ENCODE measurements at places on chromosomes 2 and 18. TPM values are rescaled to one million over a fixed set of nuclear protein-coding genes. Genes with fewer than 3 reads are reported as not detected.

IL1B gene
- 0.44 TPM for total RNA-seq

DNA sequence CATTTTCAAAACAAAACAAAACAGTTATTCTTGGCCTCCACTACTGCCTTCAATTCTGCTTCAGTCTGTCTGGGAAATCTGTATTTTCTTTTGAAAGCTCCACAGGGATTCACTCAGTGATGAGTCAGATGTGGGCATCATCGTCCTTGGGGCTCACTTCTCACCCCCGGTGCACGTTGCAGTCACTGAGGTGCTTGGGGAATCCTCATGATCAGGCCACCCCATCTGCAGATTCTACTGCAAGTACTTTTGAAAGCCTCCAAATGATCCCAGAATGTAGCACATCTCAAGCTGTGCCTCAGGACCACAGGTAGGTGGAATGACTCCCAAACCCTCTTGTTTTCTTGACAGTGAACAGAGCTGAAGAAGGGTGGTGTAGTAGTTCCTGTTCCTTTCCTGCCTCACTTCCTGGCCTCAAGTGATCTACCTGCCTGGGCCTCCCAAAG is 34.3 kb downstream of the LPIN2 start:
- H3K27ac ChIP-seq, result peak overlapping the region; percentile 93
- peaks cover 85% of the 10 kb centered on the region for H3K4me1 ChIP-seq
- H3K36me3 ChIP-seq, result peaks cover 58% of the 10 kb centered on the region

- no peak for DNase-seq
- H3K4me3 ChIP-seq, result no peak overlapping the region
- no peaks in the 10 kb centered on the region for H3K4me1 ChIP-seq
- no peak overlapping the region for H3K27ac ChIP-seq
Measured at GRCh38 chr2:68009526-68009925, 53.3 kb downstream of the C1D start.

- H3K27ac ChIP-seq, result peak overlapping the region; percentile 97
- H3K27me3 ChIP-seq, result no peaks in the 10 kb centered on the region
- peak overlapping the region; percentile 65 for H3K4me3 ChIP-seq
- DNase-seq, result no peak
- peaks cover 7% of the 10 kb centered on the region for H3K36me3 ChIP-seq
Measured at GRCh38 chr2:181304011-181304844, 153.0 kb upstream of the ITGA4 start.

DNA sequence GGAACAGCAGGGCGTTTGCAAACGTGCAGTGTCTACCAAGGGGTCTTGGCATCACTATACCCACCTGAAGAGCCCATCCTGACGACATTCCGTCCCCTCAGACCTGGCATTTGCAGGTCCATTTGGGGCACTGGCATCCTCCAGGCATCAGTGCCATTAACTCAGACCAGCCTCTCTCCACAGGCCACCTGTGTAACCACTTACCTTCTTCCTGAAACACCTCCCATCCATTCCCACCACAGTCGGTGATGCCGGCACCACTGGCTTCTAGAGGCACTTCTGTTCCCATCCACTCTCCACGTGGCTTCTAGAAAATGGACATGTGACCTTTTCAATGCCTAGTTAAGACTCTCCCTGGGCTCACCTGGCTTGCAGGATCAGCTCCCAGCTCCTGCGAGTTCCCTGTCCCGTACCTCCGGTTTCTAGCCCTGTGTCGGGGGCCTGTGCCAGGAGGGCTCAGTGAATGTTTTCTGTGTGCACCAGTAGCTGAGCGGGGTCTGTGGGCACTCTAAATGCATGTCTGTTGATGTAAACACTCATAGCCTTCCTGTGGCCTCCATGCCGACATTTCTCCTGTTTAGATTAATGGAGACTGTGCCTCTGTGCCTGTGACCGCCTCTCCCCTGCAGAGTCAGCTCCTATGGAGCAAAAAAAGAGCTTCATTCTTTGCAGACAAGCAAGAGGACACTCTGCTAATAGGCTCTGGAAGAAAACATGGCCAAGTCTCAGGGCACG is 458.0 kb upstream of the HS6ST1 start:
- no peak for DNase-seq
- no peak overlapping the region for H3K27ac ChIP-seq

DNA sequence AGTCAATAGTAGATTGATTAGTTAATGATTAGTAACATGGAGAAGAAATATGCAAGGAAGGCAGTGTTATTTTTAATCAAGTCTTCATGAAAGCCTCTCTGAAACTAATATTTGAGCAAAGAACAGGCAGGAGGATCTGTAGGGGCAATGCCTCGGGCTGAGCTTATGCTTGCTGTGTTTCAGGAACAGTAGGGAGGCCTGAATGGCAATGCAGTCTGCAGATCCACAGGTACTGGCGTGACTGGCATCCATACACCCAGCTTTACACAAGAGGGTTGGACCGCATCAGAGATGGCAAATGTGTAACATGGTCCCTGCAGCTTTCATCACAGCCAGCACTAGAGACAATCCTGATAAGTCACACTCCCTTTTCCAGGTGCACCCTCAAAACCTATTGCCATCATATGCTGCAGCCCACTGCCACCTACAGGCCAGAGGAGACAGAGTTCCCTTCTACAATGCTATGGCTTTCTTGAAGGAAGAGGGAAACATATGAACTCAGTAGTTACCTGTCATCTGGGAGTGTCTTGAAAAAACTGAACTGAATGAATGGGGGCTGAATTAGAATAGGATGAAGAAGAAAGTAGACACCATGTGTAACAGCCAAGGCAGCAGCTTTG is 582.4 kb upstream of the RAB6C start:
- no peaks in the 10 kb centered on the region for H3K4me1 ChIP-seq
- H3K27ac ChIP-seq, result no peak overlapping the region
- H3K36me3 ChIP-seq, result no peaks in the 10 kb centered on the region
- H3K27me3 ChIP-seq, result no peaks in the 10 kb centered on the region
- DNase-seq, result no peak
- no peak overlapping the region for H3K4me3 ChIP-seq

- H3K36me3 ChIP-seq, result no peaks in the 10 kb centered on the region
- no peak overlapping the region for H3K27ac ChIP-seq
- no peak for DNase-seq
- no peak overlapping the region for H3K4me3 ChIP-seq
- no peaks in the 10 kb centered on the region for H3K4me1 ChIP-seq
- no peaks in the 10 kb centered on the region for H3K27me3 ChIP-seq
Measured at GRCh38 chr2:49298230-49298629, 143.9 kb upstream of the FSHR start.

SMYD5 gene
- 42.0 TPM for total RNA-seq

DNA sequence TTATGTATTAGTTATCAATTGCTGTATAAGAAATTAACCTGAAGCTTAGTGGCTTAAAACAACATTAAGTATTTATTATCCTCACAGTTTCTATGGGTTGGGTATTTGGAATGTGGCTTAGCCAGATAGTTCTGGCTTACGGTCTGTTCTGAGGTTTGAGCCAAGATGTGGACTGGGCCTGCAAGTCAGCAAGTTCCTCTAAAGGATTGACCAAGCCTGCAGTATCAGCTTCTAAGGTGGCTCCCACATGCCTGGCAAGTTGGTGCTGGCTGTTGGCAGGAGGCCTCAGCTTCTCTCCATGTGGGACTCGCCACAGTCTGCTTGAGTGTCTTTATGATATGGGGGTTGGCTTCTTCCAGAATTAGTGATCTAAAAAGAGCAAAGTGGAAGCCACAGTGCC is 45.0 kb upstream of the TCF4 start:
- H3K4me1 ChIP-seq, result no peaks in the 10 kb centered on the region
- no peak overlapping the region for H3K4me3 ChIP-seq
- no peak overlapping the region for H3K27ac ChIP-seq
- no peaks in the 10 kb centered on the region for H3K27me3 ChIP-seq

Measured in activated CD4-positive, alpha-beta memory T cell treated with anti-CD3 and anti-CD28 coated beads for 36 hours (primary cell).